ENCODE measurements at places on chromosomes 1 and 21. TPM values are rescaled to one million over a fixed set of nuclear protein-coding genes. Genes with fewer than 3 reads are reported as not detected.

- no peak overlapping the region for H3K4me3 ChIP-seq
- no peak for DNase-seq
- H3K27me3 ChIP-seq: no peaks in the 10 kb centered on the region
- H3K27ac ChIP-seq: no peak overlapping the region
- H3K4me1 ChIP-seq: no peaks in the 10 kb centered on the region
These were observed 128.2 kb downstream of the LBR start for GRCh38 chr1:225299624-225300023.

- no peak overlapping the region for H3K27ac ChIP-seq
- no peak overlapping the region for H3K4me3 ChIP-seq
- H3K4me1 ChIP-seq: no peaks in the 10 kb centered on the region
- H3K36me3 ChIP-seq: no peaks in the 10 kb centered on the region
- DNase-seq: no peak
These were observed 26.7 kb downstream of the PIGM start for GRCh38 chr1:160005070-160005469.

The OXCT2 gene
- 0.11 TPM for polyA plus RNA-seq

GRCh38 chr1:180167721-180168467 is 13.2 kb downstream of the QSOX1 start:
- H3K27me3 ChIP-seq: peaks cover 15% of the 10 kb centered on the region
- DNase-seq: no peak
- H3K4me3 ChIP-seq: no peak overlapping the region
- H3K36me3 ChIP-seq: no peaks in the 10 kb centered on the region
- H3K4me1 ChIP-seq: no peaks in the 10 kb centered on the region
- H3K27ac ChIP-seq: no peak overlapping the region

The C1orf141 gene
- not detected for polyA plus RNA-seq

- H3K36me3 ChIP-seq: no peaks in the 10 kb centered on the region
- DNase-seq: peak; percentile 63
- H3K27ac ChIP-seq: no peak overlapping the region
- H3K27me3 ChIP-seq: no peaks in the 10 kb centered on the region
- H3K4me1 ChIP-seq: no peaks in the 10 kb centered on the region
These were observed 144.6 kb upstream of the TNR start for GRCh38 chr1:175887981-175888428.

The DPT gene
- 1.3 TPM for polyA plus RNA-seq

DNA sequence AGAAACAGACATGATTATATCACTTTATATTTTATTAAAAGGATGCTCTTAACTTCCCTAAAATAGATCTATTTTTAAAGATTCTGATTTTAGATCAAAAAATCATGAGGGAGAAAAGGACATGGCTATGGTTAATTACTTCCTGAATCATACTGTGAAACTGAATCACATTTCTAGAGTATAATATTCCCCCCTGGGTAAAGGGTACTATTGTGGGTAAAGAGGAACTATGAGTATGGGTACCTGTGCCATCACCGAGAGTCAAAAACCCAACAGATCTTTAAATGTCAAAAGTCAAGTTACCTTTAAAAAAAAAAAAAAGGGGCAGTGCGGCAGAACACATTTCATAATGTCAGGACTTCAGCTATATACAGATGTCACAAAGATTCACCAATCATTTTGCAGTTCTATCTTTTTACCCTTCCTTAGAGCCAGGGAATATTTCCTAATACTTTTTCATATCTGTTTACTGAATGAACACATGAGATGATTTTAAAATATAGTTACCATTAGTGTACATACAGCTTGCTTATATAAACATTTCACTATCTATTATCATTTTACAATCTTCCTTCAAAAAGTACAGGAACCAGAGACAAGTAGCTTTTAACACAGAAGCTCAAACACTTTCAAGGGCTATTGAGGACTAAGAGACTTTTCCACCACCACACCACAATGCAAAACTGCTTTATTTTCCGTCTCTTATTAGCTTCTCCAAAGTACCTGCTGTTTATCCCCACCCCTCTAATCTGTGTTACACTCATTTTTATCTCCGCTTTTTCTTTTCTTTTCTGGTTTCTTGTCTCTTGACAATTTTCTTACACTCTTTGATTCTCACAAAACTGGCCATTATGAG is 45.0 kb downstream of the EVI5 start:
- no peak for DNase-seq
- no peak overlapping the region for H3K27ac ChIP-seq
- H3K27me3 ChIP-seq: no peaks in the 10 kb centered on the region
- H3K4me1 ChIP-seq: no peaks in the 10 kb centered on the region

GRCh38 chr21:38448671-38449385 is 49.4 kb downstream of the ERG start:
- H3K36me3 ChIP-seq: no peaks in the 10 kb centered on the region
- peaks cover 3% of the 10 kb centered on the region for H3K27me3 ChIP-seq
- no peak overlapping the region for H3K4me3 ChIP-seq

DNA sequence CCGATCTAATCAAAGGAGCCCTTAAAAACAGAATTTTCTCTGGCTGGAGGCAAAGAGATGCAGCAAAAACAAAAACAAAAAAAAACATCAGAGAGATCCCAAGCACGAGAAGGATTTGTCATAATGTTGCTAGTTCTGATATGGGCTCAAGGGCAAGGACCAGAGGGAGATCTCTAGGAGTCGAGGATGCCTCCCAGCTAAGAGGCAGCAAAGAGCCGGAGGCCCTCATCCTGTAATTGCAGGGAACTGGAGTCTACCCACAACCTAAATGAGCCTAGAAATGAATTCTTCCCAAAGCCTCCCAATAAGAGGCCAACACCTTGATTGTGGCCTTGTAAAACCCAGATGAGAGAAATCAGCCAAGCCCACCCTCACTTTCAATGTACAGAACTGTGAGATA is 12.0 kb downstream of the GNG12 start:
- H3K27me3 ChIP-seq: no peaks in the 10 kb centered on the region
- H3K4me1 ChIP-seq: peaks cover 38% of the 10 kb centered on the region
- no peak overlapping the region for H3K27ac ChIP-seq
- no peak overlapping the region for H3K4me3 ChIP-seq
- no peaks in the 10 kb centered on the region for H3K36me3 ChIP-seq
- DNase-seq: no peak

The SYNC gene
- polyA plus RNA-seq: 0.28 TPM

The TNFRSF18 gene
- 0.24 TPM for polyA plus RNA-seq

- DNase-seq: no peak
- no peak overlapping the region for H3K27ac ChIP-seq
- H3K4me1 ChIP-seq: peaks cover 4% of the 10 kb centered on the region
These were observed 78.3 kb downstream of the VWA5B1 start for GRCh38 chr1:20368866-20369470.

The CDC20 gene
- 2.0 TPM for polyA plus RNA-seq

GRCh38 chr21:25790122-25790877 is 55.5 kb downstream of the GABPA start:
- no peak overlapping the region for H3K27ac ChIP-seq
- no peaks in the 10 kb centered on the region for H3K36me3 ChIP-seq
- peak overlapping the region; percentile 32 for H3K4me3 ChIP-seq
- DNase-seq: no peak

DNA sequence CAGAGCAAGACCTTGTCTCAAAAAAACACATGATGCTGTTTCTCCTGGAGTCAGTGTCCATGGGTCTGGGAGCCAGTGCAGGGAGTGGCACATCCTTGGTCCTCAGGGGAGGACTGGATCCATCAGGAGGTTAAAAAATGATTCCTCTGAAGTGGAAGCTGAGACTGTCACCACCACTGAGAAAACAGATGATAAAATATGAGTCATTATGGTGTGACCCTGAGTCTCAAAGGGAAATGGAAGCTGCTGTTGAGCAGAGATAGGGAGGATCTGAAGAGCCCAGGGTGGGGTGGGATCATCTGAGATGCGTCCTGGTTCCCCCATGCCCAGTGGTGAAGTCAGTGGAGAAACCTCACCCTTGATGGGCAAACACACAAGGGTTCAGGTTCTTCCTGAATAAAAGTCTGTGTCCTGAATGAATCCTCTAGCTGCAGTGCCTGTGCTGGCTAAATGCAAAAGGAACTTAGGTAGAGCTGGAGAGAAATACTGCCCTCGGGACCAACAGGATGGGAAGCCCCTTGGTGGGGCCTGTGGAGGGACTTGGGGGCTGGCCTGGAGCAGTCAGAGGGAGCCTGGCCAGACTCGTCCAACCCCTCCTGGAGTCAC is 61.6 kb upstream of the TENT5B start:
- H3K27me3 ChIP-seq: no peaks in the 10 kb centered on the region
- H3K36me3 ChIP-seq: no peaks in the 10 kb centered on the region
- no peak overlapping the region for H3K4me3 ChIP-seq
- H3K27ac ChIP-seq: no peak overlapping the region

DNA sequence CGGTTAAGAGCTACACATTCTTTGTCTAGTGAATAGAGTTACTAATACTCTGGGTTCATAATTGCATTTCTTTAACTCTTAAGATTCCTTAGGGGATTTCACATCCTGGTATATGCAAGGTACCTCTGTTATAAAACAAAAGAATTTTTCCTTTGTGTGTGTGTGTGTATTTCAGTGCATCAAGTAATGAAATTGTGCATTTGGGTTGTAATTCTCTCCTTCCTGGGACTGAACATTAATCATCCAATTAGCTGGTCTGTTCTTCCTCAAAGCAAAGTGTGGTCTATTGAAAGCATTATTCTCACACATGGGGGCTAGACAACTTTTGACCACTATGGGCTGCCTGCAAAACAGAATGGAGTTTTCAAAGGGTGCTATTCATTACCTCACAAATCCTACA is 74.0 kb downstream of the ZC3H11B start:
- no peak overlapping the region for H3K4me3 ChIP-seq
- H3K36me3 ChIP-seq: no peaks in the 10 kb centered on the region
- no peaks in the 10 kb centered on the region for H3K4me1 ChIP-seq
- no peak overlapping the region for H3K27ac ChIP-seq
- H3K27me3 ChIP-seq: peaks cover 5% of the 10 kb centered on the region

GRCh38 chr21:31181082-31181750 is 142.9 kb upstream of the KRTAP19-8 start:
- H3K4me3 ChIP-seq: no peak overlapping the region
- no peak overlapping the region for H3K27ac ChIP-seq
- peaks cover 4% of the 10 kb centered on the region for H3K36me3 ChIP-seq
- no peak for DNase-seq
- no peaks in the 10 kb centered on the region for H3K27me3 ChIP-seq

DNA sequence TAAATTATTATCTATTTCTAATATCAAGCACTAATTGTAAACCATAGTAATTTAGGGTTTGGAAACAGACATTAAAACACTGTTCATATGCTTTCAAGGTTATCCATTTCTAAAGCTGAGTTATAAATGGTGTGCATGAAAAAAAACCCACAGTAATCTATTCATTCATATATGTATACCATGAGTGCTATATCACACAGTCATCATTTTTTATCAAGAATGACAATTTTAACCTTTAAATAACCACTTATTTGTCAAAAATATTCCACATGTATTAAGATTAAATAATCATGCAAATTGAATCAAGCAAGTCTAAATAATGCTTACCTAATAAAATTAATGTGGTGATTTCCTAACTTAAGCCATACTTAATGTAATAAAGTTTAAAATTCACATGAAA is 6.0 kb downstream of the ZSWIM5 start:
- no peaks in the 10 kb centered on the region for H3K36me3 ChIP-seq
- no peaks in the 10 kb centered on the region for H3K27me3 ChIP-seq
- H3K4me1 ChIP-seq: peaks cover 5% of the 10 kb centered on the region
- no peak overlapping the region for H3K4me3 ChIP-seq

DNA sequence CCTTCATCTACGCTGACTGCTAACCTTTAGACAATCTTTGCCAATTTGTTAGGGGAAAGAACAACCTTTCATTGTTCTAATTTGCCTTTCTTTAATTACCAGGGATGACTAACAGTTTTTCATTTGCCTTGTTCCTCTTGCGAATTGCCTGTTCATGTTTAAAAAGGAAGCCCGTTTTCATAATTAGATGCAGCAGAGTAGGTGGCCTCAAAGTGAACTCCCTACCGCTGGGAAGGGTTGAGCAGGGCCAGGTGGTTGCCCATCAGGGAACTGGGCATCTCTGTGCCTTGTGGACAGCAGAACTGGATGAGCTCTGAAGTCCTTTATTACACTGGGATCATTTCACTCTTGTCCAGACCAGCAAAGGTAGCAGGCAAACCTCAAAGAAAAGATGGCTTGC is 59.0 kb downstream of the HIVEP3 start:
- no peaks in the 10 kb centered on the region for H3K36me3 ChIP-seq
- no peak overlapping the region for H3K27ac ChIP-seq
- no peak for DNase-seq
- no peak overlapping the region for H3K4me3 ChIP-seq
- H3K4me1 ChIP-seq: no peaks in the 10 kb centered on the region

DNA sequence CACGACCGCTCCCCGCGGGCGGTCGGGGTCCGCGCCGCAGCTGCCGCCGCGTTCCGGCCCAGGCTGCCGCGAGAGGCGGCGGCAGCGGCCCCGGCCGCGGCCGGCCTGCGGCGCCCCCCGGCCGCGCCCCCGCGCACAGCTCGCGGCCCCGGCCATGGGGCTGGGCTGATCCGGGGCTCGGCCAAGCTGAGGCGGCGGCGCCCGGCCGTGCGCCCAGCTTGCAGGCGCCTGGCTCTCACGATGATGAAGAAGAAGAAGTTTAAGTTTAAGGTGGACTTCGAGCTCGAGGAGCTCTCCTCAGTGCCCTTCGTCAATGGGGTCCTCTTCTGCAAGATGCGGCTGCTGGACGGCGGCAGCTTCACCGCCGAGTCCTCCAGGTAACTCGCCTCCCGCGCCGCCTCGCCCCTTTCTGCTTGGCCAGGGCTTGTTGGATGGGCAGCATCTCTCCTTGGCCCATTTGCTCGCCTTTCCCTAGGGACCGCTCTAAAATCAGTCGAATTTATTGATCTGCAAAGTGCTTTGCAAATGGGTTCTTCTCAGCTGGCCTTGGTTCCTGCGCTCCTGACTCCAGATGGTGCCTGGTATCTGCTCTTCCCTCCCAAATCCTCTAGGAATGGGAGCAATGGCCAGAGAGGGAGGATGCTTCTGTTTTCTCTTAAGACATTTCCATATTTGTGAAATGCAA is 431 bp downstream of the EEIG2 start:
- peak; percentile 63 for DNase-seq
- H3K27me3 ChIP-seq: no peaks in the 10 kb centered on the region
